ENCODE measurements at places on chromosomes 11 and 22.
A peak's percentile ranks its signal among the peaks of the same experiment; 100 is the strongest.

DNA sequence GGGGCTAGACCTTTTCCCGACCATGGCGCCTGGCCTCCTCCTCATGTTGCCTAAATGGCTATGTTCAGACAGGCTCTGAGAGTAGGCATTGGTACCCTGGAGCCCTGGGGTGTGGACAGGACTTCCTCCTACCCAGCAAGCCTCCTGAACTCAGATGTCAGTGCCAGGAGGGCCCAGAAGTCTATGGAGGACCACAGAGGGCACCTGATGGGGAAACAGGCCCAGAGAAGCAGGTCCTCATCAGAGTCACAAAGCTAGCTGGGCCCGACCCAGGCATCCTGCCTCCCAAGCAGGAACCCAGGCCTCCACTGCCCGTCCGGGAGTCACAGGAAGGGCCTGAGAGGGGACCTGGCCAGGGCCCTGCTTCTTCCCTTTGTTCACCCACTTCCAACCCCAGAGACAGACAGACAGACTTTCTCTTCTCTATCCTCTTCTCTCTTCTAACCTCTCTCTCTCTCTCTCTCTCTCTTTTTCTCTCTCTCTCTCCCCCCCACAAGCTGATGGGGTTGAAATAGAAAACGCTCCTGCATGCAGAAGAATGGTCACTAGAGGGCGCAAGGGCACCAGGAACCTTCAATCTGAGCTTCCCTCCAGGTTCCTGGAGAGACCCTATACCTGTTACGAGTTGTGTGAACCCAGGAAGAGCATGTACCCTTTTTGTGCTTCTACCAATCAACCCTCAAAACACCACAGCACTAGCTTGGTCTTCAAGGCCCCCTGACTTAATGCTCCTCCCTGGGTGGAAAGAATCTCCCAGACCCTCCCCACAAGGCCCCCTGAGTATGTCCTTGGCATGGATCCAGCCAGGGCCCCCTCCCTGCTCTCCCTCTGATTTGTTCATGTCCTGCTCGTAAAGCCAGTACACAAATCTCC, 27.1 kb downstream of the ARAP1 start:
- peak; percentile 86 for DNase-seq

- DNase-seq = peak; percentile 22
Observed at GRCh38 chr11:58745705-58746364, 14.1 kb upstream of the GLYAT start.

- DNase-seq = no peak
Observed at GRCh38 chr22:17732251-17732854, 41.9 kb downstream of the BID start.

DNA sequence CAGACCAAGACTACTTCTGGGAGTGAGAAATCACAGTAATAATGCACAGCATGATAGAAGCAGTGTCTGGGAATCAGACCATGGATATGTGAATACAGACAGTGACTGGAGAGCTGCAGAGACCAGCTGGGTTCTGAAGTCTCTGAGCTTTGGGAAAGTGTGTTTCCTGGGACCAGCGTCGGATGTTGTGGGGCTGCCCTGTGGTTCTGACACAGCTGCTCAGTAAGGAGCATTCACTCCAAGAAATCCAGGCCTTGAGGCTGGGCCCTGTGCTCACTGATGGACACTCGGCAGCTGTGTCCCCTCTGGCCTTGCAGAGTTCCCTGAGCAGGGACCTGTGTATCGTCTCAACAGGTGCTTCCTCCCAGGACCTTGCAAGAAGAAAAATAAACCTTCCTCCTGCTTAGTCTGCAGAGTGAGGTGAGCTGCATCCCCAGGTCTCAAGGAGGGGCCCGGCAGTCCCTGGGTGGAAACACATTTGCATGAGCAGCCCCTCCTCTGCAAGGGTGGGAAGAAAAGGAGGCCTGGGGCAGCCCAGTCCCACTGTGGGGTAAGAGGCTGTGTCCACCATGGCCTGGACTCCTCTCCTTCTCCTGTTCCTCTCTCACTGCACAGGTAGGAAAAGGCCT, 107.9 kb downstream of the VPREB1 start:
- no peak for DNase-seq

GRCh38 chr11:19327280-19327679, 86.5 kb upstream of the E2F8 start:
- no peak for DNase-seq

Measured in hematopoietic multipotent progenitor cell treated with erythropoietin and hydrocortisone succinate and interleukin-3 and kit ligand, for 8 days (in vitro differentiated cells).